ENCODE measurements at places on chromosomes 2 and 18.
A peak's percentile ranks its signal among the peaks of the same experiment; 100 is the strongest.

- DNase-seq = no peak
Observed at GRCh38 chr2:37679072-37679695, 7.7 kb upstream of the CDC42EP3 start.

GRCh38 chr18:32980896-32981295 is 208.1 kb upstream of the KLHL14 start:
- DNase-seq = no peak

DNA sequence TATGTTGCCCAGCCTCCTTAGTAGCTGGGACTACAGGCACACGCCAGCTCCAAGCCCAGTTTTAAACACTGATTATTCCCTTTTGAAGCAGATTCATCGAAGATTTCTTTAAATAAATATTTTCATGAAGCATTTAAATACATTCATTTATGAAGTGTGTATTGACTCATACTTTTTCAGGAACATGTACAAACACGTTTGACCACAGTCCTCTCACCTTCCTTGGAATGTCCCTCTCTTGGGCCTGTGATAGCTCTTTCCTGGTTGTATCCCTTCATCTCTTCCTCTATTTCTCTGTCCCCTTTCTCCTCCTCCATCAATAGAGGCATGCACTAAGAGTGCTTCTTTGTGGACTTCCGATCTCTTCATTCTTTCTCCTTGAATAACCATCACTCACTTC is 2.5 kb downstream of the PSTPIP2 start:
- DNase-seq = no peak

DNA sequence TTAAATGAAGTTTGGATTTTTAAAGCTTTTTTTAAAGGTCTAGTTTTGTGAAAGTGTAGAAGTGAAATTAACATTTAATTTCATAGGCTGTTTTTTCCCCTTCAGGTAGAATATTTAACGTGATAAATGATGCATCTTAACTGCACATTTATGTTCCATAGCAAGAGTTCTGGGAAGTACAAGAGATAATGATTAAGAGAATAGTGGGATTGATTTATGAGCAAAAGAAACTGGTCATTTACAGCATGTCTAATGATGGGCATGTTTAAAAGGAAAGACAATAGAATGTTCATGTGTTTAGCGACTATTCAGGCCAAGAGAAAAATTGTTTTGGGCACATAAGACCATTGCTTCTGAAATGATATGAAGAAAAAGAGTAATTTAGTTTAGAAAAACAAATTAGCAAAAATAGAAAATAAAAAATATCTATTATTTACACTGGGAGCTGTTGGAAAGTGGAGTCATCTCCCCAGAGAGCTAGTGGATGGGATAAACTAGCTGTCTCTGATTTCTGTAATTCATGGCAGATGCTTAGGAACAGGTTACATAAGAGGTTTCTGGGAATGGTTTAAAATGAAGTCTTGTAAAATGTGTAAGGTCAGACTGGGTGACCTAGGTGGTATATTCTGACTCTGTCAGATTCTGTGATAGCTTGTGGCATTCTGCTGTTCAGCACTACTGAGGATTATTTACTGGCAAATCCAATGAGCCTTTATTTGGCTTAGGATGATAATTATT is 60.7 kb downstream of the WDR7 start:
- no peak for DNase-seq

- DNase-seq = no peak
Observed at GRCh38 chr2:120436885-120437603, 91.1 kb downstream of the INHBB start.

DNA sequence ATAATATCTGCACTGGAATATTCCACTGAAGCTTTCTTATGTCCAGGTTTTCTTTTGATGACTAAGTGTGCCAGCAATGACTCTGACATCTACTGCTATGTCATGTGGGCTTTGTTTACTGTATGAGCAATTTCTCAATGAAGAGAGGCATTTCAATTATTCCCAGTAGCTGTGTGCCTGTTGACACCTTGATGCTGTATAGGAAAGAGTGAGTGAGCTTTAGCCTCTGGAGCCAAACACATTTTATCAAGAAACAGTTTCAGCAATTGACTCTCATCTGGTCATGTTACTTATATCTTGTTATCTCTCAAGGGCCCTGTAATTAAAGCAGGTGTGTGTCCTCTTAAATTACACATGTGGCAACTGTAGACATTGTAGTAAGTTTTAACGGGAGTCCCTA is 493.2 kb upstream of the FANCL start:
- DNase-seq = no peak

GRCh38 chr2:161030260-161031063 is 129.8 kb upstream of the TANK start:
- DNase-seq = no peak

- no peak for DNase-seq
Observed at GRCh38 chr2:136378712-136379595, 261.0 kb upstream of the CXCR4 start.

DNA sequence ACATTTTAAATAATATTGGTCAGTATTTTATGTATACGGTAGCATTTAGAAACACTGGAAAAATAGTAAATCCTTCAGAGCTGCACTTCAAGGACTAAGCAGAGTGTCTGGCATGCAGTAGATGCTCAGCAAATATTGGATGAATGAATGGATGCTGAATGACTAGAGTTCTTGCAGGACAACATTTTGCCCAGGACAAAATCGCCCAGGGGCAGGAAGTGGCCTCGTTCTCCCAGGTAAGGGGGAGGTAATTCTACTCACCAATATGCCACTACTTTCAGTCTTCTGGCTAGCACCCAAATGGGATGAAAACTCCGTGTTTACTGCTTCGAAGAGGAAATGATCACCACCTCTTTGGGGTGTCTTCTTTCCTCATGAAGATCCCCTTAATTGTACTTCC is 4.0 kb upstream of the DGUOK start:
- DNase-seq = no peak

- DNase-seq = no peak
Observed at GRCh38 chr18:45788861-45789260, 36.6 kb upstream of the SIGLEC15 start.

- DNase-seq = no peak
Observed at GRCh38 chr2:3094999-3095958, 282.3 kb downstream of the EIPR1 start.

DNA sequence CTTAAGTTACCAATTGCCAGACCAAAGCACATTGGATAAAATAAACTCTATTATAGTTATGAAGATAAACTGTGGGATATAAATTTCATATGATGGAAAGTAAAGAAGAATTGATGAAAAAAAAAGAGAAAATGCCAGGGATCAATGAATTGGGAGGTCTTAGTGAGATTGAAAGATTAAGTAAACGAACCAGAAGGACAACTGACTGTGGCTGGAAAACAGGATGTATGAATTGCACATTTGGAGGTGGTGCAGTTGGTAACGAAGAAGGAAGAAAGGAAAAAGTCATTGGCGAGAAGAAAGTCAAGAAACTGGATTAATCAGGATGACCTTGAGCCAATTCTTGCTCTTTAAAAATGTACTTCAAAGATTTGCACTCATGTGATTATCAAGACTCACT is 166.7 kb downstream of the NCK2 start:
- no peak for DNase-seq

DNA sequence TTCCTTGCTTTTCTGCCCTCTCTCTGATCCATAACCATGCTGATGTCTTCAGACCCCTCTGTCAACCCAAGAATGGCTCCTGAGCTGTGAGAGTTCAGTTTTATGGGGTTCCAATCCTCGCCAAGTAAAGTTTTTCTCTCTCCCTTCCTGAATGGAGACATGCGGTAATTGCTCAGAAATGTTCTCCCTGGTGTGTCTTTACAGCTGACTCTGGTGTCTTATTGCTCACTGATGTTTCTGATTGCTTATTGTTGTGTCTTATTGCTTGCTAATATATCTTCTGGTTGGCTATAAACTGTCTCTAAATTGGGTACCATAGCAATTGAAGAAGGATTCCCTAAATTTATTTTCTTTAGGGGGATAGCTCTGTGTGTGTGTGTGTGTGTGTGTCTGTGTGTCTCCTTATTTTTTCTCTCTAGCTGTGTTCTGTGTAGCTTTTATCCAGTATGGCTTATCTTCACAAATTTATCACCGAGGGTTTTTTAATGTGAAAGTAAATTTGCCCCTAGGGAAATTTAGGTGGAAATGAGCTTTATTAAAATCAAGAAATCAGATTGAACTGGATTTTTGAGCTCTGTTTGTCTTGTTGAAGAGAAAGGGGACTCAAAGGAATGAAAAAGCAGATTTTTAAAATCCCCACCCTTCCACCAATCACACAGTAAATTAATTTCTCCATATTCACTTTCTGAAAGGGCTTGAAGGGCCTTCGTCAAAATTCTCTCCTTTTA is 19.5 kb downstream of the MGAT5 start:
- no peak for DNase-seq

- no peak for DNase-seq
Observed at GRCh38 chr2:127388423-127389164, 819 bp upstream of the MAP3K2 start.

- no peak for DNase-seq
Observed at GRCh38 chr2:241843321-241844065, 15.2 kb downstream of the PDCD1 start.

DNA sequence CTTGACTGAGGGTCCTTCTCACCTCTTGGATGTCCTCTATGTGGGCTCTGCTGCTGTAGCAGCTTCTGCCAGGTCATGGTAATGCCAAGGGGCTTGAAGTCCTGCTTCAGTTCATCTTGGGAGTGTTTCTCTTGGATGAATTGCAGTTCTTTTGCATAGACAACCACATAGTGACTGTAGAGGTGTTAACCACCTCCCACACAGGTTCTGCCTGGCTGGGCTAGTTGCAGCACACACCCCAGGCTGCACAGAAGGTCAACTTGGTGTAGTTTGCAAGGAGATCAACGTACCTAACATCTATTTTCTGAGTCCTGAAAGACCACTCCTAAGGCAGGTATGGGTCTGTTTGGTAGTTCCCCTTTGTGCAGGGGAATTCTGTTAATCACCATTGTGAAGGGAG is 108.1 kb downstream of the ADCYAP1 start:
- no peak for DNase-seq

GRCh38 chr2:156326526-156327095 is 5.9 kb downstream of the NR4A2 start:
- DNase-seq = no peak

- DNase-seq = peak; percentile 13
Observed at GRCh38 chr2:120390381-120391055, 44.6 kb downstream of the INHBB start.

DNA sequence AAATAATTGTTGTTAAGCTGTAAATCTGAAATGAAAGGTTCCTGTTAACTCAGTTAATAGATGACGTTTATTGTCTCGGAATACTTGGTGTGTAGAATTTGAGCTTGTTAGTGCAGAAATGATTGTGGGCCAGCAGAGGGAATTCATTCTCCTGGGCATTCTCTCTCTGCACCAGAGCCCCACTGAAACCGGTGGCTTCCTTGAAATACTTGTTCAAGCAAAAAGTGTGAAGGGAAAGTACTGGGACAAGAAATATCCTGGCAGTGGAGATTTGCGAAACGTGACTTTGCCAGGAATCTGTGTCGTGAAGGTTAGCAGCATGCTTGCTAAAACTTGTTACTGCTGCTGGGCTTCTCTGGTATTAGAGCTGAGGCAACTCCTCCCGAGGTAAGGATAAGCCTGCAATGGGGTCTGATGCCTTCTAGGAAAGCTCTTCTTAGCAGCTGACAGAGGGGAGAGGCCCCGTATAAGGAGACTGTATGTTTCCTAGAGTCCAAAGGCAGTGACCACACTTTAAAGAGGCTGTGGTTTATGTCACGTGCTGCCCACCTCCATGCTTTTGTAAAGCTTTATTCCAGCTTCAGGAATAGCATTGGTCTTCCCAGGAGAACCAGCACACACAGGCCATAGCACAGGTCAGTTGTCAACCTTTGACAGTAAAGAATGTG is 2.0 kb downstream of the ITGA6 start:
- no peak for DNase-seq

DNA sequence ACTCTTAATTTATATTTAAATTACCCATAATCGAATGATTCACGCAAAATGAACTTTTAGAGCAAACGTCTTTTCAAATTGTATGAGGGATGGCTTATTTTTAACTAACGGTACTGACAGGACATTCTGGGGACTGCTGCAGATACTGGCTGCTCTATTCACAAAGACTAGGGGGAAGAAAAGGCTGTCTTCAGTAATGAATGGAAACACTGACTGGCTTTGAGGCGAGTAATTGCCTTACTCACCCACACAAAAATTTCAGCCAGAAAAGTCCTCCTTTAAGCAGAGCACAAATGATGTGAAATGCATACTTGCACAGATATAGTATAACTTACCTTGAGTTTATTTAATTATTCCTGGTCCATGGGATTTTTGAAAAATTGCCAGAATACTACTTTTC is 852.6 kb downstream of the DPP10 start:
- DNase-seq = no peak

GRCh38 chr2:229868794-229869193 is 53.0 kb downstream of the TRIP12 start:
- DNase-seq = no peak

- no peak for DNase-seq
Observed at GRCh38 chr2:199228887-199229819, 228.6 kb downstream of the SATB2 start.

- DNase-seq = no peak
Observed at GRCh38 chr2:148926291-148926961, 51.4 kb downstream of the KIF5C start.

DNA sequence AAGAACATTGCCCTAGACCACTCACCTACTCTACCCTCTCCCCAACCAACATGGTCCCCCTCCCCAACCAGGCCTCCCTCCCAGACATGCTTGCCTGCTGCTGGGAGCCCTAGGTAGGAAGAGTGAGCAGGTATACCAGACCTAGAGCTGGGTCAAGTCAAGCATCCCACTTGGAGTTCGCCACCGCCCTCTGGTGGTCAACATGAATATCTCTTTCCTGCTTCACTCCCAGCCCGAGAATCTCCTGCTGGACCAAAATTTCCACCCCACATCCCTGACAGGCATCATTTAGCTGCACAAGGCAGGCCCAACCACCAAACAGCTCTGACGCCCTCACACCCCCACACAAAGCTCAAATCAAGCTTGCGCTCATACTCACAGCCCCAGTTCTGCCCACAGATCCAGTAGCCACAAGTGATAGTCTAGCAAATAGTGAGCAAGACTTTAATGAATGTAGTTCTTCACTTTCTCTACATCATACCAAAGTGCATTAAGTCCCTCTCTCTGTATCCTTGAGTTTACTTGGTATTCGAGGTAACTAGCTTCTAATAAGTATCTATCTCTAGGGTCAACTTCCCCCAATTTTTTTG is 116.0 kb downstream of the TNS1 start:
- peak; percentile 73 for DNase-seq

DNA sequence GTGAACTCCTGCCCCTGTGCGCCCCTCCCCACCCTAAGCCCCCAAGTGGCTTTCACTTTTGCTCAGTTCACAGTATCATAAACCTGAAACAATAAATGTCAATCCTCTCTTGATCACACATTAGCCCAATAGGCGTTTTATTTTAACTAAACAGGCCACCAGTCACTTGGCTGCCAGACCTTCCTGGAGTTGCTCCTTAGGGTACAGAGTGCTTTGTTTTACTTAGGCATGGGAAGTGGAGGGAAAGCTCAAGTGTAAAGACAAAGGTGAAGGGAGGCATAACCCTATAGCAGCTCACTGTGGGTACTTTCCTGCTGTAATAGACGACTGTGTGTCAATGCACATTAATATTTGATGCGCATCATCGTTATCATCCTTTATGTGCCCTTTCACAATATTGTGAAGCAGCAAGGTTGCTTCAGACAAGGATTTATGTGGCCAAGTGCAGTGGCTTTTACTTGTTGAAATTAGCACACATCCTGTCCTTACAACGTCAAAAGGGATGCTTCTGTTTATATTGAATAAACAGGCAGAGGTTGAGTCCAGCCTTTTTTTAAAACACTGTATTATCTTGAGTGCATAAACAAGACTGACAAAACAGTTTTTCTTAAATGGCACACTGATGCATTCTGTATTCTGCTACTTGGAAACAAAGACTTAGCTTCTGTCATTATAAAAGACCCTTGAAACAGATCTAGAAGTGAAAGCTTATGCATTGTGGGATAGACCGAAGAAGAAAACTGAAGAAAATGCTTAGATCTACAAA is 168.5 kb downstream of the TMEFF2 start:
- no peak for DNase-seq

Measured in left hindlimb (tissue), 1 donor.